Motor neuron (in vitro differentiated cells): ENCODE measurements at places on chromosomes 2 and 18. TPM values are rescaled to one million over a fixed set of nuclear protein-coding genes. Genes with fewer than 3 reads are reported as not detected.

DNA sequence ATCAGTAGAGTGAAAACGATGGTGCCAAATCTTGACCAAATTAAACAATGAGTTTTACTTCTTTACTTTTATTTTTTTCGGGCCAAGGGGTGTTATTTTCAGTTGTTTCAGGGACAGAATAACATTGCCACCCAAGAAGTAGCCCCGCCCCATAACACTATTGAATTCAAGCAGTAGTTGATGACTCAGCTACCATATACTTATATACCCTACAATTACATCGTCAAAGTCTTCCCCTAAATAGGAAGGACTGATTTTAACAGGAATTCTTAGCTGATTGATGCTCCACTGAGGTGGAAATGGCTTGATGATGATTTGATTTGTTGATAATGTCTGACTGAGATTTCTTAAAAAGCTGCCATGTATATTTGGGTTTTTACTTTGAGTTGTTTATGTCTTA, 24.7 kb downstream of the LYPD6B start:
- ATAC-seq, result no peak

GRCh38 chr2:175935289-175936181, 66.5 kb downstream of the LNPK start:
- no peak for ATAC-seq

The GPN1 gene
- 43.8 and 45.2 TPM in 2 replicates for total RNA-seq

The WDR35 gene
- total RNA-seq, result 8.2 and 9.5 TPM in 2 replicates
